Stimulated activated memory B cell treated with anti-CD40 and anti-IgM and Interleukin-4, amounts not matched to agents 10 μg/mL and 1 μg/mL and 100 μg/mL, for 72 hours (primary cell): ENCODE measurements at places on chromosomes 16 and 17.

GRCh38 chr17:14910916-14911315 lies 354.2 kb downstream of the PMP22 start:
- no peak for ATAC-seq

- ATAC-seq: peak; percentile 65
Observed at GRCh38 chr17:385836-386140, 33.2 kb upstream of the RPH3AL start.

- ATAC-seq: no peak
Observed at GRCh38 chr17:74971842-74972106, 785 bp downstream of the HID1 start.

DNA sequence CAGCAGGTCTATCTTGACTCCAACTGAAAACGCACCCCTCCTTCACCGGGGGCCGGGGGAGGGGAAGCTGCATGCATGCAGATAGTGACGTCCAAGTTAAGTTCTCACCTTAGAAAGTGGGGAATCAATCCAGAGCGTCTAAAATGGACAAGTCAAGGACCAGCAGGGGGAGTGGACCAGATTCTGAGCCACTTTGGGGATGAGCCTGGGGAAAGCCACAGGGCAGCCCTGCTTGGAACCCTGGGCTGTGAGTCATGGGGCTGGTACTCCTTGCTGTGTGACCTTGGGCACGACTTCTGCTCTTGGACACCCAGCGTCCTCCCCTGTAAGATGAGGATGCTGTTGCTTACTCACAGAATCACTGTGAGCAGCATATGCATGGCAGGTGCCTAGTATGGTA lies 9.1 kb downstream of the TNFRSF13B start:
- ATAC-seq: no peak

GRCh38 chr16:30340621-30341020 lies 14.5 kb downstream of the CD2BP2 start:
- no peak for ATAC-seq

GRCh38 chr17:45384789-45385262 lies 47.8 kb downstream of the ARHGAP27 start:
- no peak for ATAC-seq

DNA sequence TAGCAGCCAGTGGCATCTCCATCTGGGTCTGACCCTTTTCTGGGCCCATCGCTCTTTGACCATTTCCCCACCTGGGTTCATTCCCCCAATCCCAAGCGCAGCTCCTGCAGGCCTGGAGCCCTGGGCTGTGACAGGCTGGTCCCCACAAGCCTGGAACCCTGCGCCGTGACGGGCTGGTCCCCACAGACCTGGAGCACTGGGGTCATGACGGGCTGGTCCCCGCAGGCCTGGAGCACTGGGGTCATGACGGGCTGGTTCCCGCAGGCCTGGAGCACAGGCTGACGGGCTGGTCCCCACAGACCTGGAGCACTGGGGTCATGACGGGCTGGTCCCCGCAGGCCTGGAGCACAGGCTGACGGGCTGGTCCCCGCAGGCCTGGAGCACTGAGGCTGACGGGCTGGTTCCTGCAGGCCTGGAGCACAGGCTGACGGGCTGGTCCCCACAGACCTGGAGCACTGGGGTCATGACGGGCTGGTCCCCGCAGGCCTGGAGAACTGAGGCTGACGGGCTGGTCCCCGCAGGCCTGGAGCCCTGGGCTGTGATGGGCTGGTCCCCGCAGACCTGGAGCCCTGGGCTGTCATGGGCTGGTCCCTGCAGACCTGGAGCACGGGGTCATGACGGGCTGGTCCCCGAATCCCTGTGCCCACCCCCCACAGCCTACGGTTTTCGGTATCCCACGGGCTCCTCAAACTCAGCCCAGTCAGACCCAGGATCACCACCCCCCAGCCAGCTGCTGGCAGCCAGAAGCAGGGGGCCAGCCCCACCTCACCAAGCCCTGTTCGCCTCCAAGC lies 16.6 kb downstream of the TMC6 start:
- no peak for ATAC-seq

- ATAC-seq: no peak
Observed at GRCh38 chr17:63447471-63448009, 1.4 kb upstream of the CYB561 start.

DNA sequence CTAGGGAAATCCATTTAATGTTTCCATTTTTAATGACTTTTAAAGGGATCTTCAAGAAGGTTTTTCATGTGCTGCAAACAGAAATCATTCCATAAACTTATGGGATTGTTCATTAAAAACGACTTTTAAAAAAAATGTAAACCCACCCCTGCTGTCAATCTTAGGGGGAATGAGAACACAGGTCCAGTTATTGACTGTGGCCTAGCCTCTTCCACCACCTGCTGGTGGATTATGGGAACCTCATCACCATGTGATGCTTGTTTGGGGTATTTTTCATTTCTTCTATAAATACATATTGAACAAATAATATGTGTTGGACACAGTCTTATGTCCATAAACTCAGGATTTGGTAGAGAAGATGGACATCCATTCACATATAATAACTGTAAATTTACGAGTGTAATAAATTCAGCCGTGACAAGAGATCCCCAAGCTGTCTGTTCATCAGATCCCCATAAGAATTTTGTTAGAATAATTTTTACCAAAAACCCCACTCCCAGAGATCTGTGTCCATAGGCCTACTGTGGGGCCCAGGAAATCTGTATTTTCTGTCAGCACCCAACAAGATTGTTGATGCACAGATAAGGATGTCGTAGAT lies 42.0 kb upstream of the TMC5 start:
- peak; percentile 73 for ATAC-seq

DNA sequence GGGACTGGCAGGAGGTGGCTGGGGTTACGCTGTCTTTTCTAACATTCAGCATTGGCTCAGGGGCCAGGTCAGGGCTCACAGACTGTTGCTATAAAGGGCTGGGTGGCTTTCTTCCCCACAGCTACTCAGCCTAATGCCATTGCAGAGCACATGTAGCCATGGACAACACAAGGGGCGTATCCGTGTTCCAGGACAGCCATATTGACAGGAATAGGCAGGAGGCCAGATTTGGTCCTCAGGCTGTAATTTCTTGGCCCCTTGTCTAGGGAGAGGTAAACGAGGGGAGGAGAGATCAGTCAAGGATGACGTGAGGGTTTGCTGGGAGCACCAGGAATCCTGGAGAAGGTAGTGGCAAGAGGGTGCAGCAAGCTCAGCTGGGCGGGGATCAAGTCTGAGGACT lies 21.2 kb upstream of the MYO15B start:
- ATAC-seq: no peak

DNA sequence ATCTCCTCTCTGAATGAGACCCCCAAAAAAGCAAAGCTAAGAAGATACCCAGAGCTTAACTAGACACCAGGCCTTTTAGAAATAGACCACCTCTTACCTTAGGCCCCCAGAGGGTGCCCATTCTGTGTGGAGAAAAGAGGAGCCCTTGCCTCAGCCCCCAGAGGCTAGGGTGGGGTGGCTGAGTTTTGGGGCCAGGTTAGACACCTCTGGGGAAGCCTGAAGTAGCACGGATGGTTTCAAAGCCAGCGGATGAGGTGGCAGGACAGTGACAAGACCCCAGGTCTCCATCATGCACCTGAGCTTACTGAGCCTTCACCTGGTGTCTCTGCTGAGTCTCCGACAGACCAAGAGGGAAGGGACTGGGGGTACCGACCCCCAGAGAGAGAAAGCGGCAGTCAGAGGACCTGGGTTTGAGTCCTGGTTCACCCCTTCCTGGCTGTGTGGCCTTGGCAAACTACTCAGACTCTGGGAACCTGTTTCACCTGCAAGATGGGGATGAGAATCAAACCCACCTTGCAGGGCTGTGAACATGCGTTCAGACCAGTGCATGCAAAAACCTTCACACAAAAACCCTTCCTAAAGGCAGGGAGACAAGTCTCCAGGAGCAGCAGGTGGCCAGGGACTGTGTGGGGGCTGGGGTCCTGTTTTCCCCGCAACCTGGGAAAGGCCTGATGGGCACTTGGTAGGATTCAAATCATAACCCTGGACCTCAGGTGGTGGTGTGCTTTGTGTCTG lies 7.7 kb downstream of the SCGB1C2 start:
- ATAC-seq: no peak

DNA sequence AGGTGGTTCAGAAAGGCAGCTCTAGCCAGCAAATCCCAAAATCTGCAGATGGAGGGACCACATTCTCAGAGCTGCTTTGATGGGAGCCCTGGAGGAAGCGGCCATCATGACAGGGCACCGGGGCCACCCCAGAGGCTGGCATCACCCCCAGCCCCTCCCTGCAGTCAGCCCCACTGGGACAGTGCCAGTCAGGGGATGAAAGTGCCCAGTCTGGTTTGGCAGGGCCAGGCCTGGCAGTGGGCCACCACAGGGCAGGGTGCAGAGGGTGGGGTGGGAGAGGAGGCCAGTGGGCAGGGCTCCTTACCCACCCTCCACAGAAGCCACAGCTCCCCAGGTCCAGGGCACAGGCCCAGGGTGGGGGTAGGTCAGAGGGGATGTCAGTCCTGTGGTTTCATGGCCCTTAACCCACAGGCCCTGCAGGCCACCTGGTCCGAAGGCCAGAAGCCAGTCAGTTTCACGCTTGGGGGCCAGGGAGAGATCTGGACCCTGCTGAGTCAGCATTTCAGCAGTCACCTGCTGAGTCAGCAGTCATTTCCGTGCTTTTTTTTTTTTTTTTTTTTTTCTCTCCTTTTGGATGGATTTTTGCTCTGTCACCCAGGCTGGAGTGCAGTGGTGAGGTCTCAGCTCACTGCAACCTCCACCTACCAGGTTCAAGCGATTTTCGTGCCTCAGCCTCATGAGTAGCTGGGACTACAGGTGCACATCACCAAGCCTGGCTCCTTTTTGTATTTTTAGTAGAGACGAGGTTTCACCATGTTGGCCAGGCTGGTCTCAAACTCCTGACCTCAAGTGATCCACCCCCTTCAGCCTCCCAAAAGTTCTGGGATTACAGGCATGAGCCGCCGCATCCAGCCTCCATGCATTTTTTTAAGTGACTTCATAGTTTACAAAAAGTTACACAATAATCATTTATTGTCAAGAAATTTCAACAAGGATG lies 10.4 kb downstream of the SLC25A10 start:
- no peak for ATAC-seq

- peak; percentile 12 for ATAC-seq
Observed at GRCh38 chr16:58418601-58419000, 26.3 kb downstream of the GINS3 start.

DNA sequence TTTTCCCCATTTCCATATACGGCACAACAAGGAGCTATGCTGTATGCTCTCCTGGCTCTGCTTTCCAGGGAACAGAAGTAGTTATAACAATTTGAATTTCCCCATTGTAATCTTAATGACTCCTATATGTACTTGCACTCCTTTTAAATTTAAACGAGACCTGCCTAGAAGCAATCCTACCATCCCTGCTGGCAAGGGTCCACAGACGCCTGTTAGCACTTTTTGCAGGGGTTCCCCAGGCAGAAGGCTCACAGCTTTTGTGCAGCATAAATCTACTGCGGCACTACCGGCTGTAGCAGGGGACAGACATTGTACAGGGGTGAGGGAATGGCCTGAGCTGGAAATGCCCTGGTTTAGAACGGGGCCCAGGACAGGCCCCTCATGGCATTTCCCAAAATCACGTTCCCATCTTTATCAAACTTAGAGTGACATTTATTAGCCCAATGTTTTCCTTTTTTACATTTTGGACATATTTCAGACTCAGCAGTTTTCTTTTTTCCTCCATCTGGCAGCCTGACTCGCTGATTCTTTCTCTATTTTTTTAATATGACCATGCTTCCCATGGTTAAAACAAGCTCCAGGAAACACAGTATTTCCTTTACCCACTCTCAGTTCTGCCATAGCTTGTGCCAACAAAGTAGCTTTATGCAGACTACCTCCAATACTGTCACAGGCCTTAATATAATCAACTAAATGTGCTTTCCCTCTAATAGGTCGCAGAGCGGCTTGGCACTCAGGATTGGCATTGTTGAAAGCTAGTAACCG lies 35.4 kb upstream of the USP22 start:
- no peak for ATAC-seq

DNA sequence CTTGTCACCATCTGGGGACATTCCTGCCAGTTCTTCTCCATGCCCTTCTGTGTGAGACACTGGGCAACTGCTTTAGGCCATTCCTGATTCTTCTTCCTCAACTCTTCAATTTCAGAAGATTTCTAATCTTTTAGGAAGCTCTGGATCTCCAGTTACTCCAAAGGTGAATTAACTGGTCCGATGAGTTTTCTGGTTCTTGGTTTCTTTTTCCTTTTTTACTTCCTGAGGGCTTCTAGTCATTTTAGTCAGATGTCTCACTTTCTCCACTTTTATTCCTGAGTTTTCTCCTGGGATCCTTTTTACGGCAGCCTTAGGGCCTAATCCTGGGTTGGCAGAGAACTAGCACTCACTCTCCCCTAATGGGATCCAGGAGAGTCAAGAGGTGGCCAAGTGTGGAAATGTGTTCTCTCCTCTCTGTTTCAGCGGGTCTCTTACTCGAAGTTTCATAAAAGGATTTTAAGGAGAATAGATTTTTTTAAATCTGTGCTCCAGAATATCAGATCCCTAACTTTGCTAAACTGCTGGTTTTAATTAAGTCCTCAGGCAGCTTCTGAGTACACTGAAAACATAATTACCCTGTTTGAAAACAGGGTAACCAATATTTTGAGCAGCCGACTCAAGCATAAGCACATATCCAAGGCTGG lies 107.6 kb downstream of the RMI2 start:
- no peak for ATAC-seq

- no peak for ATAC-seq
Observed at GRCh38 chr17:29032857-29033197, 10.1 kb upstream of the PIPOX start.

DNA sequence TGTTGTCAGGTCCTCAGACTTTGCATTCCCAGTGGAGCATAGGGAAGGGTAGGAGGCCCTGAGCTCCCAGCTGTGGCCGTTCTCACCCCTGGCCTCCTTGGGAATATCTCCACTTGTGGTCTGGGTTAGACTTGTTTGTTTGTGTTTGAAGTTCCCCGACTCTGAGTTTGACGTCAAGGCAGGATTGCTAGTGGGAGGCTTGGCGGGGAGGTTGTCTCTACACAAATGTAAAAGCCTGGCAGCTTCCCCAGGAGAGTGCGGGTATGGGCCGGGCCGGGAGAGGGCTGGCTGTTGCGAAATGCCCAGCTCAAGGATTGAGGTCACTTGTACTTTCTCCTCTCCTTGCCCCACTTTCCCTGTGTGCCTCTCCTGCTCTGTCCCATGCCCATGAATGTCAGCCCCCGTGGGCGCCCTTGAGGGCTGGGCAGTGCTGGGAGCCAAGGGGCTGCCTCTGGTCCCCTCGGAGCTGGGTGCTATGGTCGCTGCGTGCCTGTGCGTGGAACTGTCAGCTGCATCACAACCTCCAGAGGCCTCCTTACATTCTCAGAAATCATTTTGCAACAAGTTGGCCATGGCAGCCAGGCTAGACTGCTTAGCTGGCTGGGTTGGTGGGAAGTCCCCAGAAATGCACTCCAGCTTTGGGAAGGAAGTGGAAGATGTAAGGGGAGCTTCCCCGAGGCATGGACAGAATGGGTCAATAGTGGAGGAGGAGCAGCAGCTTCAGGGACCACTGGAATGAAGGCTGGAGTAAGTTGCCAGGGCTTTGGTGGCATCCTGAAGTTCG lies 84.3 kb downstream of the KSR1 start:
- ATAC-seq: no peak

- no peak for ATAC-seq
Observed at GRCh38 chr17:75730065-75730464, 8.8 kb downstream of the ITGB4 start.

- peak; percentile 51 for ATAC-seq
Observed at GRCh38 chr17:17749025-17749772, 67.9 kb downstream of the RAI1 start.

- no peak for ATAC-seq
Observed at GRCh38 chr16:69890114-69890891, 60.8 kb upstream of the CLEC18A start.
